Breast epithelium (tissue), 4 donors: ENCODE measurements at places on chromosomes 5 and 9. TPM values are rescaled to one million over a fixed set of nuclear protein-coding genes. Genes with fewer than 3 reads are reported as not detected.

GRCh38 chr5:148788636-148789035, 37.8 kb upstream of the ADRB2 start:
- H3K27ac ChIP-seq, result no peak overlapping the region
- no peak for DNase-seq
- H3K4me3 ChIP-seq, result no peak overlapping the region
- no peaks in the 10 kb centered on the region for H3K36me3 ChIP-seq

DNA sequence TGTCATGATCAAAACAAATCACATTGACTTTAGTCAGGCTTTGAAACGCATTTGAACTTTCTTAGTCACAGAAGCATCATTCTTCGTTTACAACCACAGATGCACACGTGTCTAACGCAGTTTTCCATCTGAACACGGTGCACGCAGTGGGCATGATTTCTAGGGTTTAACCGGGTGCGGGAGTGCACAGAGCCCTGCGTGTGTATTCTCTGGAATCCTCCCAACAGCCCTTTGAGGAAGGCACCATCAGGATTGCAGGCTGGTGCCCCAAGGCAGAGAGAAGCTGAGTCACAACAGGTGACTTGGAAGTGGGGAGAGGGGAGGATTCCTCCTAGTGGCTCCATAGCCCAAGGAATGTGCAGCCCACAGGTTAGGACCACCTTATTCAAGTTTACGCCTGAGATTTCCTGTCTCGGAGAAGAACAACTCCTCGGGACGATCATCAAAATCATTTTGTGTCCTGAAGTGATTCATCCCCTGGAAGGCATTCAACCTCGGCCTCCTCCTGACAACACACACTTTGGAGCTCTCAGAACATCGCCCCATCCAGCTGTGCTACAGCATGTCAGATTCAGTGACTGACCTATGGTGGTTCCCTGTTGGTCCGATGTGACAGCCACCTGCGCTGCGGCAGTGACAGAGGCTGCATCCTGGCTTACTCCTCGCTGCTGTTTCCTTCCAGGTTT, 13.1 kb downstream of the ROPN1L start:
- DNase-seq, result no peak
- no peak overlapping the region for H3K4me3 ChIP-seq
- H3K27ac ChIP-seq, result no peak overlapping the region
- peaks cover 3% of the 10 kb centered on the region for H3K4me1 ChIP-seq

- H3K36me3 ChIP-seq, result no peaks in the 10 kb centered on the region
- DNase-seq, result no peak
- no peaks in the 10 kb centered on the region for H3K27me3 ChIP-seq
- no peak overlapping the region for H3K4me3 ChIP-seq
- no peak overlapping the region for H3K27ac ChIP-seq
Measured at GRCh38 chr9:13140843-13141592, 138.5 kb downstream of the MPDZ start.

DNA sequence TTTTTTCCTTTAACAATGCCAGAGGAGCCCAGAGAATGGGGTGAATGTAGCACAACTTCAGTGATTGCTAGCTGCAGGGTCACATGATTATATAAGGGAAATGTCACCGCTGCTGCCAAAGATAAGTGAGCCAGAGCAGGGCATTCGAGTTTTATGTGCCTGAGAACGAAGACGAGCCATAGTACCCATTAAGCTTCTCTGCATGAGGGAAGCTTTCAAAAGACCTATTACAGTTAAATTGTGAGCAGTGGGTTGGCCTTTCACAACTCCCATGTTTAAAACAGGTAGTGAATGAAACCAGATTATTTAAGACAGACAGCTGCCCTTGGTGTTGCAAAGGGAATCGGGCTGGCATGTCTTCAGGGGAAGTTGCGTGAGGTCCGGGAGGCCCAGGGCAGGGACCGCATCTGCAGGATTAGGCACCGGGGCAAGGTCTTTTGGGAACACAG, 82.4 kb upstream of the TNFAIP8 start:
- H3K27ac ChIP-seq, result no peak overlapping the region
- H3K36me3 ChIP-seq, result no peaks in the 10 kb centered on the region
- H3K4me1 ChIP-seq, result no peaks in the 10 kb centered on the region
- H3K27me3 ChIP-seq, result no peaks in the 10 kb centered on the region
- no peak for DNase-seq

The GPRIN1 gene
- 0.64 TPM for total RNA-seq

The NEK6 gene
- 22.2 TPM for total RNA-seq

GRCh38 chr5:132822650-132823480, 7.6 kb downstream of the SHROOM1 start:
- no peak overlapping the region for H3K27ac ChIP-seq
- no peaks in the 10 kb centered on the region for H3K4me1 ChIP-seq
- peak overlapping the region; percentile 42 for H3K4me3 ChIP-seq
- no peaks in the 10 kb centered on the region for H3K36me3 ChIP-seq
- no peak for DNase-seq
- H3K27me3 ChIP-seq, result no peaks in the 10 kb centered on the region

DNA sequence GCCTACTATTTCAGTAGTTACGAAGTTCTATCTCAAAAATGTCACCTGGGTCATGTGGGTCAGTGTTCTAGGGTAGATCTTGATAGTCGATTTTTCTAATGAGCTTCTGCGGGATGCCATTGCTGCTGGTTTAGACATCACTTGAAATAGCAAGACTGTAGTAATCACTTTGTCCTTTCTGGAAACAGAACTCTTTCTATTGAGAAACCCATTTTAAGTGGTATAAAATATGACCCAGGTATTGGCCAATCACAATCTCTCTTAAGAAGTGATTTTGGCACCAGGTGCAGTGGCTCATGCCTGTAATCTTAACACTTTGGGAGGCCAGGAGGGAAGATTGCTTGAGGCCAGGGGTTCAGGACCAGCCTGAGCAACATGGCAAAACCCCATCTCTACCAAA, 17.6 kb downstream of the ARRDC3 start:
- H3K36me3 ChIP-seq, result peaks cover 4% of the 10 kb centered on the region
- no peak for DNase-seq
- no peaks in the 10 kb centered on the region for H3K27me3 ChIP-seq
- H3K4me3 ChIP-seq, result no peak overlapping the region

DNA sequence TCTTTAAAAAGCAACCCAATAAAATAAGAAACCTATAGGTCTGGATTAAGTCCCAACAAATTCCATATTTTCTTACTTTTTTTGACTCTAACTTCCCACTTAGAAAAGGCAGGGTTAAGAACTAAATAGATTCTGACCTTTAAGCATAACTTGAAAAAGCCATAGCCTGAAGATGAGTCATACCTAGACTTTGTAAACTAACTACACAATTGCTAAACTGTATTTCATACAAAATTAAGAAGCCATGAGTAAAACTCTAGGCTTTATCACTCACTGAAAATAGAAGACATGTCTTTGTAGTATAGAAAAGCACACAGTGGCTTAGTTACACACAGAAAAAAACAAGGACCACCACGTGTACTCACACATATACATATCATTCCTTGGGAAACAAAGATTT, 51.5 kb downstream of the MLLT3 start:
- no peak for DNase-seq
- no peak overlapping the region for H3K4me3 ChIP-seq
- H3K27ac ChIP-seq, result no peak overlapping the region
- no peaks in the 10 kb centered on the region for H3K36me3 ChIP-seq

- H3K4me1 ChIP-seq, result no peaks in the 10 kb centered on the region
- no peak overlapping the region for H3K27ac ChIP-seq
- H3K36me3 ChIP-seq, result peaks cover 3% of the 10 kb centered on the region
Measured at GRCh38 chr5:154962494-154962893, 21.6 kb downstream of the MRPL22 start.

The EQTN gene
- total RNA-seq, result 0.98 TPM

DNA sequence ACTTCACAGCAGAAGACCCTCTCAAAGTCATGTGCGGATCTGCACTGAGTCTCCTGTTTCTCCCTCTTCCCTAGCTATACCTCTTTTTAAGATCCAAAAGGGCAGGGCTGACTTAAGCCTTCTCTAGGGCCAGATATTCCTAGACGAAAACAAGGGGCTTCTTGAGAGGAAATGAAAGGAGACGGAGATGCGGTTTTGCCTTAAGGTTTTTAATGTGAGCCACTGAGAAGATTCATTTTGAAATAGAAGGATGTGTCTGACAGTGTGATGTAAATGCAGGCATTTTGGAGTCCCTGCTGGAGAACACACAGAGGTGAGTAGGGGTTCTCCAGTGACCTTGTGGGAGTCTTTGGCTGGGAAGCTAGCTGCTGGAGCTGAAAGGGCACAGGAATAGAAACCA, 15.6 kb upstream of the IL12B start:
- H3K36me3 ChIP-seq, result no peaks in the 10 kb centered on the region
- no peaks in the 10 kb centered on the region for H3K27me3 ChIP-seq
- no peak overlapping the region for H3K27ac ChIP-seq
- no peak overlapping the region for H3K4me3 ChIP-seq
- no peak for DNase-seq
- H3K4me1 ChIP-seq, result no peaks in the 10 kb centered on the region

DNA sequence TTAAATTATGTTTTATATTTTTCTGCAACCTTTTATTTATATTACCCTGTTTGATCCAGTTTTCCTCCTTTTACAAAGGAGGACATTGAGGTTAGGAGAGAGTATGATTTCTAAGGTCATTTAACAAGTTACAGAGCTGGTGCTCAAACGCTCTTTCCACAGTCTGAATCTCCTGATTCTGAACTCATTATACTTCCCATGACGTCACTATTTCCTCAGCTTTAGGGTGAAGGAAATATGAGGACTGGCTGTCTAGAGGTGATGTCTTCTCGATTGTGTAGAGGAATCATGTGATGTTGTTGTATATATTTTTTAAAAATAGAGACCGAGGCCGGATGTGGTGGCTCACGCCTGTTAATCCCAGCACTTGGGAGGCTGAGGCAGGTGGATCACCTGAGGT, 140.0 kb downstream of the ARHGAP26 start:
- H3K36me3 ChIP-seq, result no peaks in the 10 kb centered on the region
- H3K27ac ChIP-seq, result no peak overlapping the region
- H3K27me3 ChIP-seq, result no peaks in the 10 kb centered on the region
- no peak for DNase-seq
- no peaks in the 10 kb centered on the region for H3K4me1 ChIP-seq
- H3K4me3 ChIP-seq, result no peak overlapping the region

GRCh38 chr9:121494192-121494591, 5.5 kb downstream of the GGTA1 start:
- H3K27ac ChIP-seq, result no peak overlapping the region
- no peaks in the 10 kb centered on the region for H3K4me1 ChIP-seq
- H3K36me3 ChIP-seq, result no peaks in the 10 kb centered on the region

- H3K4me3 ChIP-seq, result no peak overlapping the region
- H3K4me1 ChIP-seq, result no peaks in the 10 kb centered on the region
- H3K36me3 ChIP-seq, result no peaks in the 10 kb centered on the region
- DNase-seq, result no peak
Measured at GRCh38 chr5:53934151-53934820, 373.8 kb downstream of the NDUFS4 start.

DNA sequence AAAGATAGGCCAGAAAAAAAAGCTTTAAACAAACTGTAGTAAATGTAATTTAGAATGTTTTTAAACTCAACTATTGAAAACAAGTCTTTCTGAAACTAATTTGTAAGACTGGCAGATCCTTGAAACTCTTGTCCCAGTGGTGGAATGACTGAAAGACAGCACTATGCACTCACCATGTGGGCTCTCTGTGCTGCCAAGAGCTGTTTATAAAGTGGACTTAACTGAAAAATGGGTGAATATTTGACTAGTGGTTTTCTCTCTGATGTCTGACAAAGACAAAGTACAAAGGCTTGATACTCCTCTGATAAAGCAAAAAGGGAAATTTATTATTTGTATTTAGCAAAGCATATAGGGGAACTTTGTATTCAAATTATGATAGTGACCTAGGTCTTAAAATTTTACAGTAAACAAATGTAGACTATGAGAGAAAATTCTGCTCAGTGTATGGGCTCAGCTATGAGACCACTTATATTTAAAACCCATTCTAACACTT, 635.4 kb downstream of the NR2F1-AS1 start:
- no peak overlapping the region for H3K4me3 ChIP-seq
- H3K27ac ChIP-seq, result no peak overlapping the region
- no peaks in the 10 kb centered on the region for H3K4me1 ChIP-seq
- H3K36me3 ChIP-seq, result no peaks in the 10 kb centered on the region

The GALT gene
- 26.1 TPM for total RNA-seq

The FOXD4L4 gene
- total RNA-seq, result 0.29 TPM

DNA sequence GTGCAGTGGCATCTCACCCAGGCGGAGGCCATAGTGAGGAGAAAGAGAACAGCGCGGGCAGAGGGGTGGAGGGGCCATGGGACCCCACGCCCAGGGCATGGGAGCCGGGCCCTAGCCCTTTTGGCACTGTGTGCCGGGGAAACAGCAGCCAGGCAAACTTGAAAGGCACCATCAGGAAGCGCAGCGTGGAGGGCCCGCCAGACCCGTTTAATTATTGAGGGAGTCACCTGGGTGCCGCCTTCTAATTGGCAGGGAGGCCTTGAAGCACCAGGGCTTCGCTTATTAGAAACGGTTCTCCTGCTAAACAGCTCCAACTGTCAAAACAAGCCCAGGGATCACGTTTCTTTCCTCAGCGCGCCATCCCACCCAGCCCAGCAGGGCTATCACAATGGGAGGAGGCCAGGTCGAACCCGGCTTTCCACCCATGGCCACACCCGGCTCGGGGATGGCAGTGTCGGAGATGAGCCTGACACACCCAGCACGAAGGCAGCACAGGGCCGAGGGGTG, 104.6 kb upstream of the SARDH start:
- H3K4me1 ChIP-seq, result no peaks in the 10 kb centered on the region
- no peaks in the 10 kb centered on the region for H3K27me3 ChIP-seq
- no peak for DNase-seq
- H3K4me3 ChIP-seq, result no peak overlapping the region
- H3K36me3 ChIP-seq, result no peaks in the 10 kb centered on the region

DNA sequence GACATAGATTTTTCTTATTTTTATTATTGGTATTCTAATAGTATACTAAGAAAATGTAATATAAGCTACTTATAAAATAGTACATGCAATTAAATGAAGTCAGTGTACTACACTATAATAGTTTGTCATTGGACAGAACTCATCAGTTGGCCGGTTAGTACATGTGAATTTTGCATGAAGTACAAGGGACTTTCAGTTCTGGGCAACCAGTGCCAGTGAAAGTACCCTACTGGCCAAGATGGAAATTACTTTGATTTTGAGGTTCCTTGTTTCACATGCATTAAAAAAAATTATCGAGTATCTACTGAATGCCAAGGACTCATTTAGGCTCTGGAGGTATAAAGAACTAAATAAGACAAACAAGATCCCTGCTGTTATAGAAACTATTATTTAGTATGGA, 213.4 kb upstream of the ELL2 start:
- H3K27ac ChIP-seq, result no peak overlapping the region
- no peak overlapping the region for H3K4me3 ChIP-seq
- H3K4me1 ChIP-seq, result peaks cover 9% of the 10 kb centered on the region
- H3K27me3 ChIP-seq, result no peaks in the 10 kb centered on the region
- H3K36me3 ChIP-seq, result no peaks in the 10 kb centered on the region
- no peak for DNase-seq

GRCh38 chr5:169667896-169668674, 31.0 kb downstream of the DOCK2 start:
- no peaks in the 10 kb centered on the region for H3K4me1 ChIP-seq
- no peak overlapping the region for H3K4me3 ChIP-seq
- H3K27ac ChIP-seq, result no peak overlapping the region
- no peak for DNase-seq
- H3K36me3 ChIP-seq, result no peaks in the 10 kb centered on the region

- H3K4me3 ChIP-seq, result no peak overlapping the region
- DNase-seq, result no peak
- no peaks in the 10 kb centered on the region for H3K36me3 ChIP-seq
- no peak overlapping the region for H3K27ac ChIP-seq
- H3K27me3 ChIP-seq, result no peaks in the 10 kb centered on the region
Measured at GRCh38 chr5:178996156-178996555, 1.0 kb upstream of the GRM6 start.
